Activated T-cell treated with anti-CD3 and anti-CD28 coated beads for 4 hours (primary cell): ENCODE measurements at places on chromosomes 6 and 20.

DNA sequence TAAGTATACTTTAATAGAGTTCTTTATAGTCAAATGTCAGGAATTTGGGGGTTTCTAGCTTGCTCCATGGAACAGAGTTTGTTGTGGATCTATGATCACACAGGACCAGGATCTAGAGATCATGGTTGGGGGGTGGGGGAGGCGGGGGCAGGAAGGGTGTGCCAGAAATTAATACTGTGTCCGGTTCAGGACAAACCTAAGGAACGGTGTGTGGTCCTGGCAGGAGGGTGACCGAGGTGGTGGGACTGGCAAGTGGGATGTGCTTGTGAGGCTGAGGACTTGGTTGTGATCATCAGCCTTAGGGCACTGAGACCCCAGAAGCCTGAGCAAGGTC lies 27.9 kb downstream of the GSTA3 start:
- DNase-seq: no peak

GRCh38 chr6:143276436-143276835 lies 174.1 kb downstream of the ADAT2 start:
- no peak for DNase-seq

DNA sequence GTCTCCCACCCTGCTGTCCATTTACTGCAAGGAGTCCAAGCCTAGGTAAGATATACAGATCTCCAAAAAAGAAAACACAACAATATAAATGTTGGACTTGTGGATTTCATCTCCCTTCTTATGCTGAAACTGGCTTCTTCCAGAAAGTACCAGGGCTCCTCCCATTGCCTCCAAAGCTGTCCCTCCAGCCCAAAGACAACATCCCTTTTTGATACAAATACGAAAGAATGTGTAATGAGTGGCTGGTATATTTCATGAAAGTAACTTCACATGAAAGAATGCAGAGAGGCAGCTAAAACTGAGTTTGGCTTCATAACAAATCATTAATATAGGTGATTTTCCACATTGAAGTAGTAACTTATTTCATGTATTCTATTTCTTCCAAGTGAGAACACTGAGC lies 7.9 kb downstream of the MAFB start:
- no peak for DNase-seq

DNA sequence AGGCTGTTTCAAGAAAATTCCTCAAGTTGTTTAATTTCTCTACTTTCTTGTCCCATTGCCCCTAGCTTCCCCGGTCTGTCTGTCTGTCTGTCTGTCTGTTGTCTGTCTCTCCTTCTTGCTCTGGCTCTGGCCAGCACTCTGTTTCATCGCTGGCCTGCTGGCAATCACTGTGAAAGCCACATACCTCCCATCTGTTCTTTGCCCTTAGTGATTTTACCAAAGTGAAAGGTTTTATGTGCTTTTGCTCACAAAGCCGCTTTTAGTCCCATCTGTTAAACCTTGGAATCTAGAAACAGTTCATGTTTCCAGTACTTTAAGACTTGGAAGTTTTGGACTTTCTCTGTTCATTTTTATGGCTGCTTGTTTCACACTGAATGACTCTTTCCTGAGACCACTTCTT lies 87.8 kb upstream of the EXOC2 start:
- no peak for DNase-seq

- DNase-seq: no peak
Observed at GRCh38 chr6:156689656-156690055, 87.5 kb upstream of the ARID1B start.
